ENCODE measurements at places on chromosomes 2 and 18.

DNA sequence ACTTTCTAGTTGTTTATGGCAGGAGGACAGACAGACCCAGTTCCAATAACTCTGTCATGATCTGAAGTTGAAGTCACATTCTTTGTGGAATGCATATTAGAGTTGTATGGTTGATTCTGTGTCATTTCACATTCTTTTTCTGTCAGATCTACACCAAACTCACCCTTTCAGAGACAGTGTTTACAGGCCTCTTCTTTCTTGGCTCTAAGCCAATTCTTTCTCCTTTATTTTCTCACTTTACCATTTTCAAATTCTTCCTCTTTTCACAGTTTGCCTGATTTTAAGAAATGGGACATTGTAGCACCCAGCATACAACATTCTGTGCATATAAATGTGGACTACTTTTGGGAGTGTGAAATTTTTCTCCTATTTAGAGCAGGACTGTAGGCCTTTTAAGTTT is 103.7 kb downstream of the CCDC85A start:
- no peak for DNase-seq

- DNase-seq: no peak
These were observed 6.5 kb downstream of the SMYD1 start for GRCh38 chr2:88074150-88074549.

DNA sequence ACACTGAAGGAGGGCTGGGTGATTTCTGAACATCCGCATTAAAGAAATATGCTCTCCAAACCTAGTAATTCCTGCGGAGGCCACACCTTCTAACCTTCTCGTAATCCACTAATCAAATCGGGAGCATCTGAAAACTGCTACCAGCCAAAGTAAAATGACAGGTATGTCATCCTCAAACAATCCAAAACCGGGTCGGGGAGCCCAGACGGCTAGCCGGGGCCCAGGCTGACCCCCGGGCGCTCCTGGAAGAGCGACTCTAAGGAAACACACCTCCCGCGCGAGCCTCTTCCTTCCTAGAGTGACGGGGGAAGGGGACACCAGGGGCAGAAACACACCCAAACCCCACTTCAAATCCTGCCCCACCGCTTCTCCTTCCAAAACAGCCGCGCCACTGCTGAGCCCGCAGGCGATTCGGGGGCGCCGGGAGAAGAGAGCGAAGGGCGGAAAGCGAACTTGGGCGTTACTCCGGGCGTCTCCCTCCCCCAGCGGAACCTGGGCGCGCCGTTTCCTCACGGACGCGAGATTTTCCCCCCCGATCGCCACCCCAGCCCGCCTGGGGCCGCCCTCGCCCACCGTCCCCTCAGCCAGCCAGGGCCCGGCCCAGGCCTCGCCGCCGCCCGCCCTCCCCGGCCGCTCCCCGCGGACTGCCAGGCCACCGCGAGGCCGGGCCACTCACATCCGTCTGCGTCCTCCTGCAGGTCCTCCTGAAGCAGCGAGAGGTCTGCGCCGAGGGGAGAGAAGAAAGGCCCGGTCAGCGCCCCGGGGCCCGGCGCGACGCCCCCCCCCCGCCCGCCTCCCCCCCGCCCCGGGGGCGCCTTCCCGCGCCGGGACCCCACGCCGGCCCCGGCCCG is 584 bp downstream of the PPP4R1 start:
- peak; percentile 79 for DNase-seq

- DNase-seq: no peak
These were observed 61.3 kb downstream of the NEB start for GRCh38 chr2:151673016-151673415.

GRCh38 chr2:13006426-13006825 is 289.7 kb downstream of the TRIB2 start:
- no peak for DNase-seq

DNA sequence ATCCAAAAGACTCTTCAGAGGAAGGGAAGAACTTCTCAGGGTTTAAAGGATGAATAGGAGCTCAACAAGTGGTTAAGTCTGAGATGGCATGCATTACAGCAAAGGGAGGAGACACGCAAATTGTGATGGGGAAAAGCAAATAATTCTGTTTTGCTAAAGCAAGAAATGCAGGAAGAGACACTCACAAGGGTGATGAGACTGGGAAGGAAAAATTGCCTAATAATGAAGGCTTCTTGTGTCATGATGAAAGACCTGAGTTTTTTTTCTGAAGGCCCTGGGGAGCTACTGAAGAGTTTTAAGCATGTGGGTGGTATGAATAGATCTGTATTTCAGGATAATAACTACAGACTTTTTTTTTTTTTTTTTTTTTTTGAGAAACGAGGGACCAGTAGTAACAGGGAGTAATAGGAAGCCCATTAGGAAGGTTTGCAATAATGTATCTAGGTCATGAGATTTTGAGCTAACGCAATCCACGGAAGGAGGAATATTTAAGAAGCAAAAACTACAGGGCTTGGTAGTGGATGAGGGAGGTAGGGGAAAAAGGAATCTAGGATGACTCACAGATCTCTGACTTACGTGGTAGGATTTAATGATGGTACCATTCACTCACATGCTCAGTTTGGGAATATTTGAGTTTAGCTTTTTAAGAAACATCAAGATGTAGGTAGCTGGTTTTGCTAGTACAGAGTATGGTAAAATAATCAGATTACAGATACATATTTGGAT is 16.0 kb upstream of the SERPINB3 start:
- no peak for DNase-seq

DNA sequence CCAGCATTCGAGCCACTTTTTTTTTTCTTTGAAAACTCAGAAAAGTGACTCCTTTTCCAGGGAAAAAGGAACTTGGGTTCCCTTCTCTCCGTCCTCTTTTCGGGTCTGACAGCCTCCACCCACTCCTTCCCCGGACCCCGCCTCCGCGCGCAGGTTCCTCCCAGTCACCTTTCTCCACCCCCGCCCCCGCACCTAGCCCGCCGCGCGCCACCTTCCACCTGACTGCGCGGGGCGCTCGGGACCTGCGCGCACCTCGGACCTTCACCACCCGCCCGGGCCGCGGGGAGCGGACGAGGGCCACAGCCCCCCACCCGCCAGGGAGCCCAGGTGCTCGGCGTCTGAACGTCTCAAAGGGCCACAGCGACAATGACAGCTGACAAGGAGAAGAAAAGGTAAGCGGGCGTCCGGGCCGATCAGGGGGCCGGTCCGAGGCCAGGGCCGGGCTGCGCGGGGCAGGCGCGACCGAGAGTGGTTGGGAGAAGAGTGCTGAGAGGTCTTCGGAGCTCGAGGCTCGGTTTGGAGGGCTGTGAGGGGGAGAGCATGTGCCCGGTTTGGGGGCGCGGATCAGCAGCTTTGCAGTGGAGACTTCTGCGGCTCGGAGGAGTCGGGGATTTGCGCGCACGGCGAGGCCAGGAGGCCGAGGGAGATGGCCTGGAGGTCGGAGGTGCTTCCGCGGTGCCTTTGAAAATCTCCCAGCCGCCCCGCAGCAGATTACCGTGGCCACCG is 502 bp downstream of the EPAS1 start:
- peak; percentile 50 for DNase-seq

GRCh38 chr2:129443235-129443864 is 536.1 kb upstream of the RAB6C start:
- no peak for DNase-seq

GRCh38 chr2:28582595-28582994 is 86.7 kb downstream of the PLB1 start:
- DNase-seq: no peak

GRCh38 chr18:2104620-2105462 is 466.5 kb downstream of the METTL4 start:
- DNase-seq: peak; percentile 62

DNA sequence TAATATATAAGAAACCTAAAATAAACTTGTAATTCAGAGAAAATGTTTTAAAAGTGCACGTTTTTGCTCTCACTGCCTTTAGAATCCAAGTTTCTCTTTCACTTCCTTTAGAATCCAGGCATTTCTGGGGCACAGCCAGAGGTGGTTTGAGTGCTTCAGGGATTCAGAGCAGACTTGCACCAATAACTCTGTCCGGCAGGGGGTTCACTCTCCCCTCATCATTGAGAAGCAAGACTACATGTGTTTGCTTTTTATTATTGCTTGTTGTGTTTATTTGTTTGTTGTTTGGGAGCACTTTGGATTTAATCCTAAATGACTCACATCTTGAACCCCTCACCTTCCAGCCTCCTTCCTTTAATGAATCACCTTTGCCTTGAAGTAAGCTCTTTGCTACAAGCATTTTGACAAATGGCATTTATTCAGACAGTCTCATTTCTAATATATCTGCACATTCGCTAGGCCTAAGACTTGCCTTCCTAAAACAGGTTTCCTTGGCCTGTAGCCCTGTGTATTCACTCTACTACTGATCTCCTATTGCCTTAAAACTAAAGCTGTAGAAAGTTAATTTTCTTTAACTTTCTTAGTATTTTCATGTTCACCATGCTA is 233.5 kb upstream of the ATP5MC3 start:
- DNase-seq: peak; percentile 71

- DNase-seq: no peak
These were observed 29.7 kb upstream of the NT5C1B start for GRCh38 chr2:18619091-18619490.

DNA sequence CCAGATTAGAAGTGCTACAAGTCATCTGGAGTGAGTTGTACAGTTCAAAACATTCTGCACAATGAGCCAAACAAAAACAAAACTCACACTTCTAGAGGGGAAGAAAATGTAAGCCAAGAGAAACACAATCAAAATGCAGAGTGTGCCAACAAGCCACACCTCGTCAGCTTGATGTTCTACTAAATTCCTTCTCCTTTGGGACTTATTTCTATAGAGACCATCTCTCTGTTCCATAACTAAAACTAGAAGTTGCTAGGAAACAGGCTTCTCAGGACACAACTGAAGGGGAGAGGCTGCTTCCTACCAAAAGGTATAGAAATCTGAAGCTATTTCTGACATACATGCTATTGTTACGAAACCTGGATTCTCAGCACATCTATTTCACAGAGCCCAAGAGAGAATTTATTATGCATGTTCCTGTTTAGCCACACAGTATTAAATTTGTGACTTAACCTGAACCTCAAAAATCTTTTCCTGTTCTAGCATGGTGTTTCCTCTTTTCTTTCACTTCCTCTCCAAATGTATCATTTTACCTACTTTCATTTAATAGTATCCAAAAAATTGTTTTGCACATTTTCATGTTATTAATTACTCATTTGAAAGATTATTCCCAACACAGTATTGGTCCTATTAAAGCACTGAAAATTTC is 211.4 kb upstream of the CCDC150 start:
- DNase-seq: no peak

DNA sequence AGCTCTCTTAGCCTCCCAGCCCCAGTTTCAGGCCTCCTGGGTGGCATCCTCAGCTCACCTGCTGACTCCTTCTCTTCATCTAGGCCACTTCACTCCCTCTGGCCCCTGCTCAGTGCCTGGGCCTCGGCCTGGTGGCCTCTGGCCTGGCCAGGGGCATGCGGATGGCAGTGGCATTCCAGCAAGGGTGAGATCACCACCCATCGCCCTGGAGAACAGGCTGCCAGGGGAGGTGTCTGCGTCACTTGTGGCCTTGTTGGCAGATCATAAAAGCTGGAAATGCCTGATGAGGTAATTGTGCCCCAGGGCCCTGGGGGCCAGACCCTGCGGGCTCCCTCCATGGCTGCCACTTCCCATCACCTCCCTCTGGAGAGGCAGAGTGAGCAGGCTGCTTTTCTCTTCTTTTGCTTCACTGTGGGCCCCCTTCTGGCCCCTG is 72.5 kb upstream of the SMAD2 start:
- no peak for DNase-seq

- no peak for DNase-seq
These were observed 587.9 kb downstream of the NRXN1 start for GRCh38 chr2:50443868-50444630.

DNA sequence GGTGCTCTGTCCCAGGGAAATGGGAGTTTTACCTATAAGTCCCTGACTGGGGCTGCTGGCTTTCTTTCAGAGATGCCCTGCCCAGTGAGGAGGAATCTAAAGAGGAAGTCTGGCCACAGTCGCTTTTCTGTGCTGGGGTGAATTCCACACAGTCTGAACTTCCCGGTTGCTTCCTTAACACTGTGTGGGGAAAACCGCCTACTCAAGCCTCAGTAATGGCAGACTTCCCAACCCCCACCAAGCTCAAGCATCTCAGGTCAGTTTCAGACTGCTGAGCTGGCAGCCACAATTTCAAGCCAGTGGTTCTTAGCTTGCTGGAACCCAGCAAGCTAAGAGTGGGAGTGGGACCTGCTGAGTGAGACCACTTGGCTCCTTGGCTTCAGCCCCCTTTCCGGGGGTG is 54.9 kb downstream of the NUP35 start:
- no peak for DNase-seq

- no peak for DNase-seq
These were observed 131.9 kb upstream of the EML6 start for GRCh38 chr2:54591551-54591950.

DNA sequence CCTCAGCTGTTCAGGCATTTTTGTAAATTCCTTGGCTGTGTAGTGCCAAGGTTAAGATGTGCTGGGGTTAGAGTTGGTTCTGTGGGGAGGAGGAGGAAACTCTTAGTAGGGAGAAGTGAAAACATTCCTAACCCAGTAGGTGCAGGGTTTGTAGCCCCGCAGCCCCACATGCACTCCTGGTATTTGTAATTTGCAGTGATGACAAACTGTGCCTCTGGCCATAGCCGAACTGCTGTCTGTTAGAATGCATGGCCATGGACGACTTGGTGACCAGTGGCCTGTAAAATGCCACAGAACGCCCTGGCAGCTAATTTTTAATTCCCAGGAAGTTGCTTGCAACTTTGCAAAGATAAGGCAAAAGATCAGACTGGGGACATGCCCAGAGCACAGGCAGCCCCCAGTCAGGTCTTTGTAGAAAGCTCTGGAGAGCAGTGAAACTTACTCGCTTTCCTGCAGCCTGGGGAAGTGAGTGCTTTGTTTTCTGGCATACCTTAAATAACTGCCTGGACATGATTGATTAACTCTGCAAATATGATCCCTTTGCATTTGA is 38.4 kb downstream of the LYPD6B start:
- DNase-seq: no peak

- no peak for DNase-seq
These were observed 418 bp downstream of the WDR75 start for GRCh38 chr2:189441709-189442074.

- DNase-seq: no peak
These were observed 62.9 kb downstream of the RAD51AP2 start for GRCh38 chr2:17455343-17455742.

DNA sequence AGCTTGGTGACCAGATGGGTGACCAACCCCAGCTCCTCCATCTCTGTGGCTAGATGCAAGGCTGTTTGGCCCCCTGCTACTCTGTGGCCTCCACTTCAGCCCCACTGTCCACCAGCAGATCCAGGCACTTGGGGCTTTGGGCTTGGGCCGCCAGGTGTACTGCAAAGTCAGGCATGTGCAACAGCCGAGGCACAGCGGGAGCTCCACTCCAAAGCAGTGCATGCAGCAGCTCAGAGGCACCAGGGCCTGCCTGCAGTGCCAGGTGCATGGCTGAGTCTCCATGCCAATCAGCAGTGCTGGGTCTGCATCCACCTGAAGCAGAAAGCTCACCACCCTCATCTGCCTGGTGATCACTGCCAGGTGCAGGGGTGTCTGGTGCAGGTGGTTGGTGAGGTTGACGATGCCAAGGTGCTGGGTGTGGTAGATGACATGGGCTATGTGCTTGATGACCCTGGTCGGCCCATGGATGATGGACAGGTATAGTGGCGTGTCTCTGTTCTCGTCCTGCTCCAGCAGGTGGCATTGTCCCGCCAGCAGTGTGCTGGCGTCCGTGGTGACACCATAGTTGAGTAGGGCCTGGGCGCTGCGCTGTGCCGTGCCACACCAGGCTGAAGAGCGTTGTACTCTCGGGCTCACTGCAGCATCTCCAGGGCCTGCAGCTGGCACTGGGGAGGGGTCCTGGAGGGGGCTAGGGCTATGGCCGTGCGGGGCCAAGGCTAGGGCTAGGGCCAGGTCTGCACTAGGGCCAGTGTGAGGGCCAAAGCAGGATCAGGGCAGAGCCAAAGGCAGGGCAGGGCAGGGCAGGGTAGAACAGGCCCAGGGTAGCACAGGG is 1.0 kb upstream of the ANKRD62 start:
- DNase-seq: no peak

All from glutamatergic neuron (in vitro differentiated cells).